H9 (cell line): ENCODE measurements at places on chromosomes 7 and 10. TPM values are rescaled to one million over a fixed set of nuclear protein-coding genes. Genes with fewer than 3 reads are reported as not detected.

INHBA gene
- total RNA-seq, result 1.6 and 1.7 TPM in 2 replicates

OAT gene
- total RNA-seq, result 65.2 and 67.9 TPM in 2 replicates

AHR gene
- total RNA-seq, result 5.2 and 6.1 TPM in 2 replicates

PSAP gene
- total RNA-seq, result 336 and 346 TPM in 2 replicates

GRCh38 chr10:48249763-48250351, 24.6 kb downstream of the FRMPD2 start:
- no peak for DNase-seq

GRCh38 chr10:28381466-28381865, 78.6 kb upstream of the MPP7 start:
- no peak for DNase-seq

GRCh38 chr7:99142727-99143520, 984 bp downstream of the SMURF1 start:
- DNase-seq, result peak; percentile 98

GRCh38 chr10:98301664-98302319, 33.8 kb upstream of the LOXL4 start:
- no peak for DNase-seq

GRCh38 chr7:55083206-55083605, 64.4 kb downstream of the EGFR start:
- no peak for DNase-seq

DNA sequence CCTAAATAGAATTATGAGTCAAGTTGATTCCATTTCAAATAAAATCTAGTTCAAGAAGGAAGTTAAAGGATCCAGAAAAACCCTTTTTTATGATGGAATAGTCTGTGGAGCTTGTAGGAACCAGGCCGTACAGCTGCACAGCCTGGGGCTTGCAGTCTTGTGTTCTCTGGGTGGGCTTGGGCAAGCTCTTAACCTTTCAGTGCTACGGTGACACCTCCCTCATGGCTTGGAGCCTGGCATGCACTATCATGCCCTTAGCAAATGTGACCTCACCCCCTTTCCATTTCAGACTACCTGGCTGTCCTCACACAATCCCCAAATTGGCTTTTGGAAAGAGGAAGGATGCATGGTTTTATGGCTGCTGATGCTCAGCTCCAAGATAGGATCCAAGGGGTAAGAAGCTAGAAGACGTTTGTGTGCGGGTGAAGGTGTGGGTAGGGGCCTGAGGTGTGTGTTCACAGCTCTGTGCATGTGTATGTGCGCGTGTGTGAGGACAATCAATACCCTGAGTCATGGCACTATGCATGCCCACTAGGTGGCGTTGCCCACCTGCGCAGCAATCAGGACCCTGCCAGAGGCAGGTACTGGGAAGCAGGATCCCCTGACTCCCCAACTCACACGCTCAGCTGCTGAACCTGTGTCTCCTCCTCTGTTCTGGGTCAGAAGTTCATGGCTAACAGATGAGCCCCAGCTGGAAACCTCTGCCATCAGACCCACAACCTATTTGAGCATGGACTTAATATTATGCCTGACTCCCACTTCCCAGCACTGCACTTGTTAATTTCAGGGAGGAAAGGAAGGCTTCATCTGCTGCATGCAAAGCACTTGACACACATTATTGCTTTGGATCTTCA, 113.4 kb downstream of the PTPN20 start:
- DNase-seq, result peak; percentile 85

GRCh38 chr7:96144260-96144526, 177.7 kb downstream of the SLC25A13 start:
- DNase-seq, result no peak

DNA sequence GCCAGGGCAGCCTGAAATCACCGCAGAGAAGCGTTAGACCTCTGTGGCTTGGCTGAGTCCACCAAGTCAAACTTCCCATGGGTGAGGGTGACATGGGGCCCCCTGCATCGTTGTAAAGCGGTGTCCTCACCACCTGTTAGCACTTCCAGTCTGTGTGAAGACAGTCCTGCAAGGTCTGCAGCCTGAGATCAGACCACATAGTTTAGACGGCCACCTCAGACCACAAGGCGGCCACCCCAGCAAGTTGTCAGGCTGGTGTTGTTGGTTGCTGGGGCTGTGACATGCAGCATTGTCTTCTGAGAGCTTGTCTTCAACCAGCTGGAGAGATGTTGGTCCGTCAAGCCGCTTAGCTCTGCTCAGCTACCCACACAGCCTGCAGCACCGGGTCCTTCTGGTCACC, 44.1 kb upstream of the TARP start:
- DNase-seq, result no peak
